ENCODE measurements at places on chromosomes 16 and 17. TPM values are rescaled to one million over a fixed set of nuclear protein-coding genes. Genes with fewer than 3 reads are reported as not detected.

DNA sequence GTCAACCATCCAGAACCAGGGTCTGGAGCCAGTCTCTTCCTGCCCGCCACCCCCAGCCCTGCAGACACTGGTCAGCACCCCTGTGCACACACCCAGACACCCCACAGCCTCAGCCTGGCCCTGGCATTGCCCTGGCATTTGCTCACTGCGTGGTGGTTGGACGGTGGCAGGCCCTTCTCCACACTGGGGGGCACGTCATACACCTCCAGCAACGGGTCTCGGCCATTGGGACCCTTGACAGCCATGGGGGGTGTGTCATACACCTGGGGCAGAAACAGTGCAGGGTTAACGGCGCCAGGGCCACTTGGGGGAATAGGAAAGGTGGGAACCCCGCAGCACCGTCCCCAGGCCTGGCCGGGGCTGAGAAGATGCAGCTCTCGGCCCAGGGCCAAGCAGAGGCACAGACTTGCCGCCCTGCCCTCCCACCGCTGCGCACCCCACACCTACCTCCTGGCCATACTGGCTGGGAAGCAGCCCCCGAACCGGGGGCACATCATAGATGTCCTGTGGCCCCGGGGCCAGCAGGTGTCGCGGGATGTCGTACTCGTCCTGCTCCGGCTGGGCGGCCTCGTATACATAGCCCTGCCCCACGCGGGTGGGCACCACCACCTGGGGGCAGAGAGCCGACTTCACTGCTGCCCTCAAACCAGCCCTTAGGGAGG lies 14.6 kb downstream of the BCAR1 start:
- no peak for DNase-seq

- DNase-seq: peak; percentile 51
Measured at GRCh38 chr16:55508941-55509931, at the start of gene LPCAT2. Gene LPCAT2, plus strand, starts transcription at chr16:55509072. Its CDS starts 110 bp downstream, at chr16:55509182.

GRCh38 chr17:82765371-82765770 lies 13.5 kb downstream of the TBCD start:
- DNase-seq: no peak

GRCh38 chr16:65546353-65546791 lies 424.5 kb upstream of the CDH11 start:
- DNase-seq: no peak

DNA sequence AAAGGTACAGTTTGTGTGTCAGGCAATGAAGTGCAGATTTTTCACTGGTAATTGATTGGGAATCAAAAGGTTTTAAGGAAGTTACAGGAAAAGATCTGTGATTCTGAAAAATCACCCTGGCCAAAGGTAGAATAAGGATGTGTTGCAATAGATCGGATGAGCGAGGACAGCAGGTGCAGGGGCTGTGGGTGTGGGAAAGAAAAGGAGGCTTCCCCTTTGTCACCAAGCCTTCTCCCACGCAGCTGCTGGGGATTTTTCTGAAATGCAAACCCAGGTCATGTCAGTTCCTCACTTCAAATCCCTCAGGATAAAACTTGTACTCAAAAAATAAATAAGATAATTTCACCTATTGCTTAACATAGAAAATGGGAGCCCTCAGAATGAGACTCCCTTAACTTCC lies 47.9 kb upstream of the ARHGAP17 start:
- DNase-seq: no peak

DNA sequence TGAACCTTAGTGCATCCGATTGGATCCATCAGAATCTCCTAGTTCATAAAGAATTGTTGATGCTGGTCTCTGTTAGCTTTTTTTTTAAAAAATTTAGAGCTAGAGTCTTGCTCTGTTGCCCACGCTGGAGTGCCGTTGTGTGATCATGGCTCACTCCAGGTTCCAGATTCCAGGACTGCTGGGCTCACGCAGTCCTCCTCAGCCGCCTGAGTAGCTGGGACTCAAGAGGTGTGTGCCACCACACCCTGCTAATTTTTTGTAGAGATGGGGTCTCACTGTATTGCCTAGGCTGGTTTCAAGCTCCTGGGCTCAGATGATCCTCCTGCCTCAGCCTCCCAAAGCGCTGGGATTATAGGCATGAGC lies 8.0 kb downstream of the TCF25 start:
- DNase-seq: no peak

GRCh38 chr17:61574542-61575351 lies 16.3 kb downstream of the NACA2 start:
- no peak for DNase-seq

DNA sequence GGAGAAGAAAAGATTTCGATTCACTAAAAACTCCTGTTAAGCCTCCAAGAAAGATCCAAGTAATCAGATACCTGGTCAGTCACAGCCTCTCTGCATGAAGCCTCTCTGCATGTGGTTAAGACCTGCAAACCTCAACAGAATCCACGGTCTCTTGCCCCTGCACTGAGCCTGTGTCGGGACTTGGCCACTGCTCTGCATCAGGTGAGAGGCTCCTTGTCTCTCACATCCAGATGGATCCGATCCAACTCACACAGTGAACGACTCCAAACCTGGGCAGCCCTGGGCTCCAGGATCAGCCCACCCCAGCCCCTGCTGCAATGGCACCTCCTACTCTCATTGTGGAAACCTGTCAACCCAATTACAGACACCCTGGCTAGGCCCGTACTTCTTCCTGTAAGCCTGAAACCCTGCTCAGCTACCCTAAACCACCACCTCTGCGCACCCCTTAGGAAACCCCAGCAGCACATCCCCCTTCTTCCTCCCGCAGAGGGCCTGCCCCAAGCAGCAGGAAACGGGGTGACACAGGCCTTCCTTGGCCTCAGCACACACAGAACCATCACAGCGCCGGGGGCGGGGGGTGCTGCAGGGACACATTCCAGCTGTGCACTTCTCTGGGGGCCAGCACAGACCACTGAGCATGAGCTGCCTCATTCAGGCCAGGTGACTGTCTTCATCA lies 129.5 kb downstream of the ANKRD11 start:
- DNase-seq: peak; percentile 89

DNA sequence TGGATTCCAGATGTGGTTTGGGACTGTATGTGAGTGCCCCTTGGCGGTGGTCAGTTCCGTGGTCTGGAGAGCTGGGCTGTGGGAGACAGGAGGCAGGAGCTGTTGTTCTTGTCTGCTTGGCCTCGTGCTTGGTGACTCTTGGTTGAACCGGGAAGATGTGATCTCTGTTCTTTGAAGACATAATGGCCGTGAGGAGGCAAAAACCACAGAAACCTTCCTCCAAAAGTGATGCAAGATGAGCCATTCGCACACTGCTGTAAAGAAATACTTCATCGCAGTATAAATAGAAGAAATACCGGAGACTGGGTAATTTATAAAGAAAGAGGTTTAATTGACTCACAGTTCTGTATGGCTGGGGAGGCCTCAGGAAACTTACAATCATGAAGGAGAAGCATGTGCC lies 128.8 kb downstream of the RAP1GAP2 start:
- DNase-seq: no peak

GRCh38 chr17:5225668-5226457 lies 8.8 kb downstream of the SCIMP start:
- no peak for DNase-seq

DNA sequence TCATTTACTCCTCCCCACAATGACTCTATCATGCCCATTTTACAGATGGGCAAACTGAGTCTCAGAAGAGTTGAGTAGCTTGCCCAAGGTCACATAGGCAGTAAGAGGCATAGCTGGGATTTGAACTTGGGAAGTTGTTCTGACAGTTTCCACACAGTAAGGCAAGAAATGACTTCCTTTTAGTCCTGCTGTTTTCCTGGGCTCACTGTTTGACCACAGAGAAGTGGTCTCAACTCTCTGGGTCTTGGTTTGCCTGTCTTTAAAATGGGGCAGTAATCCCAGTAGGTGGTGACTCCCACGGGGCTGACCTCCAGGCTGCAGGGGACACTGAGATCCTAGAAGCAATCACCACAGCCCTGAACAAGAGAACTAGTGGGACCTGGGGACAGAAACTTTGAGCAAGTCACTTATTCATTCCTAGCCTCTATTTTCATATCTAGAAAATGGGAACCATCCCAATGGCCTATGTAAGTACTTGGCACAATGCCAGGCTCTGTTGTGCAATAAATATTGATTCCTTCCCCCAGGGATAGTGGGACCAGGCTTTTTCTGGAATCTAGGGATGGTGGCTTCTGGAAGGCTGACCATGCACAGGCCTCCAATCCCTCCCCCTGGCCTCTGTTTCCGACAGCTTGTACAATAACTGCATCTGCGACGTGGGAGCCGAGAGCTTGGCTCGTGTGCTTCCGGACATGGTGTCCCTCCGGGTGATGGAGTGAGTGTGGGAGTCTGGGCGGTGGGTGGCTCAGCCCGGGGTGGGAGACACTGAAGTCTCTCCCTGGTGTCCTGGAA lies 20.5 kb downstream of the DEXI start:
- no peak for DNase-seq

- no peak for DNase-seq
Measured at GRCh38 chr16:54143934-54144571, 142.5 kb downstream of the IRX3 start.

GRCh38 chr17:8894673-8895578 lies 27.5 kb upstream of the PIK3R6 start:
- peak; percentile 54 for DNase-seq

DNA sequence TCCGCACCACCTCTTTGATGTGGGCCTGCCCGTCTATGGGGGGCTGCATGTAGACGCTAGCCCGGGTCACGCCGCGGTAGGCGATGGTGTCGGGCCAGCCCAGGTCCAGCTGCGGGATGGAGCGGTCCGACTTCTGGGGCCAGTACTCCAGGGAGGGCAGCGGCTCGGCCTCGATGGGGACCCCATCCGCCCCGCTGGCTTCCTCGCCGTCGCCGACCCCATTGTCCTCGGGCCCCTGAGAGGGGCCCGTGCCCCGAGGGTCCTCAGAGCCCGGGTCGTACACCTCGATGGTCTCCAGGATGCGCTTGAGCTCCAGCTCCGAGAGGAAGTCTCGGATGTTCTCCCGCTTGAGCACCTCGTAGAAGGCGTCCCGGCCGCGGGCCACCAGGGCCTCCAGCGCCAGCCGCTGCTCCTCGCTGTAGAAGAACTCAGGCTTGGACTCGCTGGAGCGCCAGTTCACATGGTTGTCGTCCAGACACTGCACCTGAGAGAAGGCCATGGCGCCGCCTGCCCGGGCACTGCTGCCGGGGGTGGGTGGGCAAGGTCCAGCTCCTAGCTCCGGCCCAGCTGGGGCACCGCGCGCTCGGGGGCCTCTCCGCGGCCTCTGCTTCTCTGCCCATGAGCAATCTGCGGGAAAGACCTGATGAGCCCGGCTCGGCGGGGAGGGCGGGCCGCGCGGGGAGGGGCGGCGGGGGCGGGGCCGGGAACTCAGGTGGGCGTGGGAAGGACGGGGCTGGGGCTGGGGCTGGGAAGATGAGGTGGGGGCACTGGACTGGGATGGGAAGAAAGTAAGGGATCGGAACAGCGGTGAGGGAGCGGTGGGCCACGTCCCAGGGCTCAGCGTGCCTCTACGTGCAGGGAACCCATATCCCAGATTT lies 782 bp downstream of the FAM83G start:
- DNase-seq: peak; percentile 30

DNA sequence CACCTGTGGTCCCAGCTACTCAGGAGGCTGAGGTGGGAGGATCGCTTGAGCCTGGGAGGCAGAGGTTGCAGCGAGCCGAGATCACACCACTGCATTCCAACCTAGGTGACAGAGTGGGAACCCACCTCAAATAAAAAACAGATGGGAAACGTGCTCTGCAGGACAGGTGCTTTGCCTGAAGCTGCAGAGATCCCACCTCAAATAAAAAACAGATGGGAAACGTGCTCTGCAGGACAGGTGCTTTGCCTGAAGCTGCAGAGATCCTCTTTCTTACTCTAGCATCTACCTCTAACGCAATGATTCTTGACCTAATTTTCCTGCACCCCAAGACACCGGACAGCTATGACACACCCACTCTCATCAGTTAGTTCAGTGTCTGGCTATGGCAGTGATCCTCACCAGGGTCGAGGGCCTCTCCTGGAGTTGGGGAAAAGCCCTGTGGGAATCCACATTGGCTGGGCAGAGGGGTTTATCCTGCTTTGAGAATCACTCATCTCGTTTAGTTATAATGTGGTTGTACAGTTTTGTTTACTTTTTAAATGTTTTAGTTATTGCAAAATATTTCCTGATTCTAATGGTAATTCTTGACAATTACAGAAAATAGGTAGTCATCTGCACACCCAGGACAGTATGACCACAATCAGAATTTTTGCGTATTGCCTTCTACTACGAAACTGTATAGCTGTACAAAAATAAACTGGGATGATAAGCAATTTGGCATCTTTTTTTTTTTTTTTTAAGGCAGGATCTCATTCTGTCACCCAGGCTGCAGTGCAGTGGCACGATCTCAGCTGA lies 11.4 kb downstream of the VPS53 start:
- no peak for DNase-seq

- DNase-seq: no peak
Measured at GRCh38 chr17:73731733-73732132, 87.5 kb upstream of the SDK2 start.

GRCh38 chr16:1195393-1195666 lies 29.7 kb downstream of the TPSG1 start:
- DNase-seq: no peak

DNA sequence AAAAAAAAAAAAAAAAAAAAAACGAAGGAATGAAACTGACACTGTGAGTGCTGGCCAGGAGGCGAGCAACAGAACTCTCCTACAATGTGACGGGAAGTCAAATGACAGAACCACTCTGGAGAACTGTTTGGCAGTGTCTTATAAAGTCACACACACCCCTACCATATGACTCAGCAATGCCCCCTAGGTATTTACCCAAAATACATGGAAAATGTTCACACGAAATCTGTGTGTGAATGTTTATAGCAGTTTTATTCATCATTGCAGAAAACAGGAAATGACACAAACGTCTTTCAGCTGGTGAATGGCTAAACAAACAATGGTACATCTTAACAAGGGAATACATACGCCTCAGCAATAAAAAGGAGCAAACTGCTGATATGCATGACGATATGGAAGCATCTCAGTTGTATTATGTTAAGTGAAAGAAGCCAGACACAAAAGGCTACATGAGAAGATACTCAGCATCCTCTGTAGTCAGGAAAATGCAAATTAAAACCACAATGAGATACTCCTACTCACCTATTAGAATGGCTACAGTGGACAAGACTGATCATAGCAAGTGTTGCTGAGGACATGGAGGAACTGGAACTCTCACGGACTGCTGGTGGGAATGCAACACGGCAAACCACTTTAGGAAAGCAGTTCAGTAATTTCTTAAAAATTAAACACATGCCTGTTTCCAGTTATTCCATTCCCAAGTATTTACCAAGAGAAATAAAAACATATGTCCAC lies 74.7 kb downstream of the TBC1D16 start:
- DNase-seq: no peak

- DNase-seq: peak; percentile 59
Measured at GRCh38 chr17:17812211-17813054, 24.4 kb downstream of the SREBF1 start.

- no peak for DNase-seq
Measured at GRCh38 chr16:84014570-84015327, 27.8 kb downstream of the SLC38A8 start.

- no peak for DNase-seq
Measured at GRCh38 chr17:74892013-74892841, 1.2 kb downstream of the FADS6 start.

Gene LRRC3C
- not detected for total RNA-seq

Gene SARM1
- total RNA-seq: 17.2 TPM

Gene DPEP3
- not detected for total RNA-seq

Gene NACA2
- not detected for total RNA-seq

Gene IL21R
- total RNA-seq: 29.5 TPM

Gene KRT28
- not detected for total RNA-seq

Gene PMP22
- total RNA-seq: not detected

Gene KRT39
- not detected for total RNA-seq

Gene MYH2
- not detected for total RNA-seq

Gene AGRP
- total RNA-seq: not detected

Gene ETV4
- total RNA-seq: 4.0 TPM

Gene CD300E
- not detected for total RNA-seq

Gene PRSS21
- 3.0 TPM for total RNA-seq

Gene TIMP2
- 3.3 TPM for total RNA-seq

Measured in activated CD4-positive, alpha-beta memory T cell treated with anti-CD3 and anti-CD28 coated beads, Interleukin-2, amount 10 ng/mL, durations not matched to agents 7 days and 5 days (primary cell).